ENCODE measurements at places on chromosomes 6 and 20.
A peak's percentile ranks its signal among the peaks of the same experiment; 100 is the strongest.

DNA sequence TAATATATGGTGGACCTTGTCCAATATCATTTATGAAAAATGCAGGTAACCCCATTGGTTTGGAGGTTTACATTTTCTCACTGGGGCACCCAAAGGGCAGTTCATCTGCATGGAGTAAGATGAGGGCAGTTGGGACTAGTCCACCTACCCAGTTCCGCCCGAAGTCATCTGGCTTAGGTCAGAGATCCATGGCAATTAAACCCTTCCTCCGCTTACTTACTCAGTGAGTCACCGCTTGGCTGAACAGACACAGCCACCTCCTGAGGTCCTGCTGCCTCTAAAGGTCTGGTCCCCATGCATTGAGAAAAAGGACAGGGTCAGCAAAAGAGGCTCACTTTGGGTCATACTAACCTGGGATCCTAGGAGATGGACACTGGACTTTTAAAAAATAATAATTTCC, 102.9 kb upstream of the PRL start:
- DNase-seq: no peak

- no peak for DNase-seq
Observed at GRCh38 chr6:94130478-94130877, 711.1 kb upstream of the EPHA7 start.

DNA sequence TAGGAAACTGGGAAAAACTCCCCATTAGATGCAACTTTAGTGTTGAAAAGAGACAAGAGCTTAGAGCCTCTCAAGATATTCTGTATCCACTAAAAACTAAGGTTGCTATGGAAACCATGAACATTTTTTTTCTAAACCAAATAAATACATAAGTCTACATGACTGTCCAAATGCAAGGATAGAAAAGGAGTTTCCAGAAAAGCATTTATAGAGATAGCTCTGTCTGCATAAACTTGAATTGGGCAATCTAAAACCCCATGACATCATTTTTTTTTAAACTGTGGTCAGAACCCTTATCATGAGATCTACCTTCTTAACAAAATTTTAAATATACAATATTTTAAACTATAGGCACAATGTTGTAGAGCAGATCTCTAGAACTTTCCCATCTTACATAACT, 36.4 kb upstream of the FAM83B start:
- no peak for DNase-seq

GRCh38 chr20:58634521-58635278, 16.4 kb upstream of the STX16 start:
- no peak for DNase-seq

GRCh38 chr6:53199156-53199555, 50.5 kb upstream of the GCM1 start:
- no peak for DNase-seq

- DNase-seq: no peak
Observed at GRCh38 chr6:124964764-124965105, 2.5 kb downstream of the RNF217 start.

DNA sequence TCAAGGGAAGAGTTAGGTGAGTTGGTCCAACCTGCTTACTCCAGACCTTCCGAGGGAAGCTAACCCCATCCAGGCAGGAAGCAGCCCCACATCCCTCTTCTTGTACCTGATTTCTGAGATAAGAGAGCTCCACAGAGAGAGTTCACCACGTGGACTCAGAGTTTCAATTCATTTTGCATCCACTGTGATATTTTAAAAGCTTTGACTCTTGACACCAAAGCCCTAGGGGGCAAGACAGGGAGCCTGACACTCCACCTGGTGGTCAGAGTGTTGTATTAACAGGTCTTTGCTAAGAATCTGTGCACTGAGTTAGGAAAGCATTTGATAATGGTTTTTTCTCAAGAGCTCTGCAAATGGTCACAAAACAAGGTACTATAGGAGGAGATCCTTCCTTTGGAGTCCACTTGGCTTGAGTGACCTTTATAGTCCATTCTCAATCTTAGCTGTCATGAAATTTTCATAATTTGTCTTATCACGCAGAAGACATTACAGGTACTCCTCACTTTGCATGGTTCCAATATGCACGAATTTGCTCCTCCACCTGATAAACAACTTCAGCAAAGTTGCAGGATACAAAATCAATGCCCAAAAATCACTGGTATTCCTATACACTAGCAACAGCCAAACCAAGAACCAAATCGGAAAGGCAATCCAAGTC, 56.2 kb upstream of the RIPOR2 start:
- DNase-seq: peak; percentile 80

DNA sequence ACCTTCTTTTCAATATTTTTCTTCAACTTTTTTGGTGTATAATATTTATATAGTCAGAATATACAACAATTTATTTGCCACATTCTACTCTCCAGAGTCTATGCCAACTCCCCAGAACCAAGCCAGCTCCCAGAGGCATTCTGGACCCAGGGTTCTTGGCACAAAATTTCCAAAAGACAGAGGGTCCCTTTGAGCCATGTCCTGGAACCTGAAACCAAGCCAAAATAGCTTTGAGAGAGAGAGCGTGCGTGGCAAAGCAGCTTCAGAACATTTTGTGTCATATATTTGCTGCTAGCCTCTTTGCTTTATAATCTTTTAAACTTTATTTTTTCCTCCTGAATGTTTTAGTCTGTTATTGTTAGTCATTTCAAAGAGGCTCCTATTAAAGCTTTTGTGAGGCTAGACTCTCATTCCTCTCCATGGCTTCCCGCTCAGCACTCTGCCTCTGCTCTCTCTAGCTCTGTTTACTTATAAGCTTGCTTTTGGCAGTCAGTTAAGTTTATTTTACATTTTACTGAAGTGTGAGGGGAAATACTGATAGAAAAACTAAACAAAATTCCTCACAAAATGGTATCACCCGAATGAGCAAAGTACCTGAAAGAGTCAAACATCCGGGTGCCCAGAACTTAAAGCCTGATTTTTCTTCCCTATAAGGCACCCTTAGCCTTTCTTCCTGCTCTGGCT, 605.1 kb upstream of the ID4 start:
- no peak for DNase-seq

DNA sequence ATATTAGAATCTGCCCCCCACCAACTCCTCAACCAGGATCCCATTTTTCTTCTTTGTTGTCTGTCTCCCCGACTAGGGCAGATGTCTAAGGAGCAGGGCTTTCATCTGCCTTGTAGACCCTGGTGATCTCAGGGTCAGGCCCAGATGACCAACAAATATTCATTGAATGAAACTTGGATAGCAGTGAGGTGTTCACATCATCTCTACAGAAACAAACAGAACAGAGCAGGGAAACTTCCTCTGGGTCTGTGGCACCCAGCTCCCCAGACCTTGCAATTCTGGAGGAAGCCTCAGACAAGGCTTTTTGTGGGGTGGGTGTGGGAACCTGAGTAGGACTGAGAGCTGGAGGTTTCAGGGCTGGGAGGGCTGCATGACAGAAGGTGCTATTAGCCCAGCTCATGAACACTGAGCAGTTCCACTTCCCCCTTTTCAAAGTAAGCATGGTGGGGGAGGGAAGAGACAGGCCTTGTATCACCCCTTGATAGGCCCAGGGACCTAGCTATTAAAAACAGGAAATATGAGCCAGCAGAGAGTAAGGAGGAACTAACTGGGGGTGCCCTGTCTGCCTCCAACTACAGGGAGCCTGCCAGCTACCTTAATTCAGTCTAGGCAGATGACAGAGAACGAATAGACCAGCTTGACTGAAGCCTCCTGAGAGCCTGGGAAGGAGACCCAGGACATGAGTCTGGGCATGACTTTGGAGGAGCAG, 37.3 kb upstream of the TOP1 start:
- DNase-seq: no peak

DNA sequence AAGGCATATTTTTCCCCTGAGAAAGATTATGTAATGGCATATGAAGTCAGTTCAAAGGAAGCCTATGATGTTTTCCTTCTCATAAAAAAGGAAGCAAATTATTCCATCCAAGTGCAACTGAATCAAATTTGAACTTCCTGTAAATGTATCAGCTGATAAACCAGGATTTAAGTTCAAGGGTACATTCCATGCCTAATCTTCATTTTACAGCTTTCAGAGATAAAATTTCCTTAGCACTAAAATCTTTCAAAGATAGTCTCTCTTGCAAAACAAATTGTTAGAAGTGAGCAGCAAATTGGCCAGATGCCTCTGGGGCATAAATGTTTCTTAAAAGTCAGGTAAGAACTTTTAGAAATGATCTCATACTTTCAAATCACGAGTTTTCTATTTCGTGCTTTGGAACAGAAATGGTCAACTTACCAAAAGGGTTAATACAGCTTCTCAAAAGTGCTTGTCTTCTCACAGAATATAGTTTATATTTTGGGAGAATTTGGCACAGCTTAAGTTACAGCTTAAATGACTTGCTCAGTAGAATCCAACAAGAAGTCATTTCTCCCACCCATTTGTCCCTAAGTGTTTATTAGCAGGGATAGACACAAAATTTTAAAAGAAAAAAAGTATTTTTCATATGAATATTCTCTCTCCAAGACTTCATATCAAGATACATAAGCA, 2.7 kb upstream of the TCF21 start:
- no peak for DNase-seq

GRCh38 chr20:47720636-47721427, 64.4 kb downstream of the SULF2 start:
- no peak for DNase-seq

DNA sequence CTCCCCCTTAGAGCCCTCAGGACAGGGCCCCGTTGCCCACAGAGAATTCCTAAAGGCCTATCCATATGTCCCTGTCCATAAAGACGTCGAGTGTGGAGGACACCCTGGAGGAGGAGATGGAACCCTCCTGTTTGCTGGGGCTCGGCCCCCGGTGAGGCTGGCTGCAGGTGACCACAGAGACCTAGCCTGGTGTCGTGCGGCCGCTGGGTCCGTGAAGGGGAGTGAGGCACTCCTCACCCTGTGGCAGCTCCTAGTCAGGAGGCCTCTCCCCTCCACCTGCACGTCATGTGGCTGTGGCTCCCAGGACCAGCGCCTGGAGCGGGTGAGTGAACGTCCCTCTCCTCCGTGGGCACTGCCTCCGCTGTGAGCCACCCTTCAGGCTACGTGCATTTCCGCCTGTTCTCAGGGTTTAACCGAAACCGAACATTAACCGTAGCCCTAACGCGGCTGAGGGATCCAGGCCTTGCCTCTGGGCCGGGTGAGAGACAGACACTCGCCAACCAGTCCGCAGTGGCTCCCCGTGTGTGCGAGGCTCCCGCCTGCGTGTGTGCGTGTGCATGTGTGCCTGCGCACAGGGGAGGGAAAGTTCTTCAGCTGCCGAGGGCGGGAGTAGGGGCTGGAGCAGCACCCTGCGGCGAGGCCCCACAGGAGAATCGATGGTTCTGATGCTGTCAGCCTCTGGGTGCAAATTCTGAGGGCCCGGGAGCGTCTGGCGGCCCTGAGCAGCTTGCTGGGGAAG, 5.9 kb upstream of the TCEA2 start:
- DNase-seq: no peak
